HuH-7 (cell line): ENCODE measurements at places on chromosomes 7 and 10.

GRCh38 chr7:12728192-12728538 is 40.7 kb downstream of the ARL4A start:
- no peak for DNase-seq

DNA sequence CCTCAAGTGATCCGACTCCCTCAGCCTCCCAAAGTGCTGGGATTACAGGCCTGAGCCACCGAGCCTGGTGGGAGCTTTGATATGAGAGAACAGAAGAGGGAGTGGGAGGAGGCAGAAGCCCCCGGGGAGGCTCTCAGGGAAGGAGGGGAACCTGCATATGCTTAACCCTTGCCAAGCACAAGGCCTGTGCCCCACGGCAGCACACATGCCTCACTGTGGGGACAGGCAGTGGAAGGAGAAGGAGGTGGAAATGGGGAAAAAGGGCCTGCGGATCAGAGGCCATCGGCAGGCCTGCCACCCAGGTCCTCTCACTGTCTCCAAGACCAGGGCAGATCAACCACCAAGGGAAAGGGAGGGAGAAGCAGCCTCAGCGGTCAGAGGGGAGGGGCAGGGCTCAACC is 7.2 kb upstream of the GRID1 start:
- DNase-seq = no peak

DNA sequence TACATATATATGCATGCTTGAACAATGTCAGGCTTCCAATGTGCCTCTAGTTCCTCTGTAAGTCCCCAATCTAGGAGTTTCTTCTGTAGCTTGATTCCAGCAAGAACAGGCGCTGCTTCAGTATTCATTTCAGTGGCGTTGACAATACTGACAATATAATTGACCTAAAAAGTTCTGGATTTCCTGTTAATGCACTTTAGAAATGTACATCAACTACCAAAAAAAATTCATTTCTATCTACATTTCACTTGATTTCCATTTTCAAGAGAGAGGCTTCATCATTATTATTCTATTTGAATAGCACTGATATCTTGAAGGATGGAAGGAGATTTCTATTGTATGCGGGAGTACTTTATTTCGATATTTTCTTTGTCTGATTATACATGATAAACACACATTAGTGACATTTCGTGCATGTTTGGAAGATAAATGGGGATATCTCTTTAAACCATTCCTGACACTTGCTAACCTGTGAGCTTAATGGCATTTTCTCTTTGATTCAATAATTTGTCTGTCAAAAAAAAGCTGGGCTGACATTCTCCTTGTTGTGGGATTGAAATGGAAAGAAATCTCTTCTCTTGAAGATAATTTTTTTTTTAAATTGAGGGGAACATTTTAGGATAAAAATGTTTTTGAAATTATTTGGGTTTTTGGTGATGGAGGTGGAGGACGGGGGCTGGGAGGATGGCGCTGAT is 568.2 kb downstream of the LRMDA start:
- DNase-seq = no peak

- DNase-seq = peak; percentile 38
These were observed 37.8 kb downstream of the HHEX start for GRCh38 chr10:92727550-92727949.

GRCh38 chr10:3750006-3750816 is 34.8 kb downstream of the KLF6 start:
- no peak for DNase-seq

DNA sequence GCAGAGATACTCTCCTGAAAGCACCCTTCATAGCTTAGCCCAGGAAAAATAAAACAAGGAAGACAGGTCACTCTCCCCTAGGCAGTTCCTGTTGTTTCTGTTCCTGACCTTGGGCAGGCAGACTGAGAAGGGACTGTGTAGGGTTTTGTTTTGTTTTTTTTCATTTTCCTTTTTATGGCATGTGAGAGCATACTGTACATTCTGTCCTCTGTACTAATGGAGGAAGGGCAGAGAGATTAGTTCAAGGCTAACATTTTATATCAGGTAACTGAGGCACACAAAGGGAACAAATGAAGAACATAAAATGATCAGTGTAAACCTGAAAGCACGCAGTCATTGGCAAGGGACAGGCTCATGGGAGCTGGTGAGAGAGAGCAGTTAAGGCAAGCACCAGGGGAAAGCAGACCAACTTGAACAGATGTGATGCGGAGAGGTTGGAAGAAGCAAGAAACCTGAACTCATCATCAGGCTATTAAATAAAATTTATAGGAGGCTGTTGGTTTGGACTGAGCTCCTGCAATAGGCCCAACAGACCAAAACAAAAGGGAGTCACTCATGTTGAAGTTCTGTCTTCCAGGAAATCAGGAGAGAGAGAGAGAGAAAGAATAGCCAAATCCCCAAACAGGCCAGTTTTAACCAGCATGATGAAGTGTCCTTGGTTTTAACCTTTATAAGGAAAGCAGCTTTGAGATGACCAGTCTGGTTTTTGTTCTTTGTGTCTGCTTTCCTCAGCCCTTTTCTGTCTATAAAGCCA is 34.1 kb upstream of the PDCD4 start:
- DNase-seq = no peak

DNA sequence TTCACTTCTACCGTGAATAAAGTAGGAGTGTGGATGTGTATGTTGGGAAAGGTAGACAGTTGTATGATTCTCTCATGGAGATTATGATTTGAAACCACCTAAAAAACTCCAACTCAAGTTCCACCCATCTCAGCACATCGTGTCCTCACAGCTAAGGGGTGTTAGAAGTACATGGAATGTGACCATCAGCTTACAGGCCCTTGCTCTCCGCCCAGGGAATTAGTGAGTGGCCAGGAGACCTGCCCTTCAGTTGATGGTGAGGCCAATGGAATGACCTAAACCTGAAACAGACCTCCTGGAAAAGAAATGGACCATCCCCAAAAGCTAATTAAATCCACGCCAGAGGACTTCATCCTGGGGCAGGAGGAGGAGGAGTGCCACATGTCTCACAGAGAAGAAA is 2.1 kb upstream of the WNT2 start:
- no peak for DNase-seq

DNA sequence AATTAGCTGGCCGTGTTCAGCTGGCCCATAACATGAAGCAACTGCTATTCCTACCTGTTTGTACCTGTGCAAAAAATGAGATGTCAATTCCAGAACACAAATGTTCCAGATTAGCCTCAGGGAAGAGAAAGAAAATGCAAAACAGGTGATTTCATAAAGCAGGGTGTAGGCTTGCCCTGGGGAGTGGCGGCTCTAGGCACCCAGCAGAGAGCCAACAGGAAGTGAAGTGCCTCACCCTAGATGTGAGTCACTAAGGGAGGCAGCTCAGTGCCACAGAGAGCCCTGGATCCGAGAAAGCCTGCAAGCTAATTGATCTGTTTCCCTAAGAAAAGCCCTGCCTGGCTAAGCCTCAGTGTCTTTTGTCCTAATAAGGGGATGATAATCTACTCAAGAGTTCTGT is 240.0 kb downstream of the ARHGAP21 start:
- DNase-seq = peak; percentile 32

DNA sequence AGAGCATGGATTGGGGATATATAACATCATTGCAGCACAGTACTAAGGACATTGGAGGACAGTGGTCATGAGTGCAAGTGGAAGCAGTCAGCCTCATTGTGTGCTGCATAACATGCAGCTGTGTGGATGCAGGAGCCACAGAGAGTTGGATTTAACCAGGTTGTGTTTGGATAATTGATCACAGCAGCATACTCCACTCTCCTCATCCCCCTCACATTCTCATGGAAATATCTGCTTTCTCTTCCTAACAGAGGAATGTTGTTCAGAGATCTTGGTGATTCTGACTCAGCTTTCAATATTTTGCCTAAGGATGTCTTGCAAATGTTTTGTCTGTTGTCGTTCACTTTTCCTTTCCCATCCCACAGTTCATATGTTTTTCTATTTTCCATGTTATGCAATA is 31.8 kb upstream of the LSM8 start:
- DNase-seq = no peak

DNA sequence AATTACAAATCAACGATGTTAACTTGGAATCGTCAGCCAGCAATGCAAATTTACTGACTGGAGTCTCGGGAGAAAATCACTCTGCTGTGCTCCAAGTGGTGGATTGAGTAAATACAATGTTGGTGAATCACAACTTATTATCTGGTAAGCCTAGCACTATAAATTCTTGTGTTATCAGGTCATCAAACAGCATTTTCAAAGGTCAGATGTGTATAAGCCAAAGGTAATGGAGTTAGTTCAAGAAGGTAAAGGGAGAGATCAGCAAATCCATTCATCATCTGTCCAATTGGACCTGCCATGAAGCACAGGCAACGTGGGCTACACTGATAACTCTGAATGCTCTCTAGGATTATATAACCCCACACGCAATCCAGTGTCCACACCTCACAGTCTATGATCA is 13.9 kb downstream of the CUBN start:
- no peak for DNase-seq

GRCh38 chr7:70810558-70811139 is 321.3 kb upstream of the GALNT17 start:
- DNase-seq = no peak

DNA sequence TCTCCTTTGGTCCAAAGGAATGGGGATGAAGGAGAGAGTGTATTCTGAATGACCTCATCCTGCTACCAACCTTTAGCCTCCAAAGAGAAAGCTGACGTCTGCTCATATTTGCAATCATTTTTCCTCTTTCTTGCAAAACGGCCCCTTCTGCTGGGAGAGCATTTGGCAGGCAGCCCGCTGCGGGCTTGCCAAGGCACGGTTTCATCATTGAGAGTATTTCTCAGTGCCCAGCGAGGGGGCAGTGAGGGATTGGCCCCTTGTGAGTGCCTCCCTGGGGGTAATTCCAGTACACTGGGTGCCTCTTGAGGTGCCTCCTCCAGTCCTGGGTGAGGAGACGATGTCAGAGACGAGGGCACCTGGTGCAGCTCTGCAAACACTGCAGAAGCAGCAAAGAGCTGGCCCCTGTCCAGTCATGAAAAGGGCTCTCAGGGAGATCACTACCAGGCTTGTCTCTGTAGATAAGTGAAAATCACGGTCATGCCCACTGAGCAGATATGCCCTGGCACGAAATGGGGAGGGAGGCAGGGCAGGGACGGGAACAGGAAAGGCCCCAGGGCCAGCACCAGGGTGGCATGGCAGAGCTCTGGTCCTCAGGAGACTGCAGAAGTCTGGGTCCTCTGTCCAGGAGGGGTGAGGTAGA is 48.7 kb upstream of the SHH start:
- DNase-seq = no peak

- DNase-seq = no peak
These were observed 5.5 kb upstream of the DUSP5 start for GRCh38 chr10:110492069-110492822.

GRCh38 chr10:121113385-121113696 is 262.2 kb downstream of the WDR11 start:
- DNase-seq = no peak

DNA sequence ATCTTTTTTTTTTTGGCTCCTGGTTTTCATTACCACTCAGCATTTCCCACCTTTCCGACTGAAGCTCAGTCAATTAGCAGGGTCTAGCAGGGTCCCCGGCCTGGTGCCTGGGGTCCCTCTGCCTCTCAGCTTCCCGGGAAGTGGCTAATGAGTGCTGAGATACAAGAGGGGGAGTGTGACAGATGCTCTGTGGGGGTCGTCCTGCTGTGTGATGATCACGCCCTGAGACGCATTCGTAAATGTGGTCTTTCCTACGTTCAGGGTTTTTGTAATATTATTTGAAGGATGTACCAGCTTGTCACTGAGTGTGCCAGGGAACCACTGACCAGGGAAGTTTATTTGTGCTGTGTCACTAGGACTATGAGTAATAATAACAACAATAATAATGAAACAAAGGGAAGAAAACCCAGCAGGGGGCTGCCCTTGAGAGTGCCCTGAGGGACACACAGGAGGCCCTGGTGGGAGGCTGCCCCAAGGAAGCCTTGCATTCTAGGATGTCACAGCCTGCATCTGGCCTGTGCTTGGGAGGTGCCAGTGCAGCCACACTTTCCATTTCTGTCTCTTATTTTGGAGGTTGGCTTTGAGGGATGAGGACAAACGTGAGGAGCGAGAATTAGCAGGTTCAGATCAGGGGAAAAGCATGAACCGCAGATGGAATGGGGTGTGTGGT is 337.8 kb downstream of the ADARB2 start:
- DNase-seq = no peak

- no peak for DNase-seq
These were observed 118.9 kb downstream of the ITIH5 start for GRCh38 chr10:7547829-7548228.

GRCh38 chr7:121076350-121077164 is 88.0 kb downstream of the CPED1 start:
- no peak for DNase-seq

GRCh38 chr7:7897949-7898515 is 70.6 kb upstream of the GLCCI1 start:
- no peak for DNase-seq
